Gastroesophageal sphincter (tissue), 4 donors: ENCODE measurements at places on chromosomes 1 and 21. TPM values are rescaled to one million over a fixed set of nuclear protein-coding genes. Genes with fewer than 3 reads are reported as not detected.

GRCh38 chr1:112937070-112937469, 18.9 kb downstream of the SLC16A1 start:
- no peaks in the 10 kb centered on the region for H3K36me3 ChIP-seq
- H3K27ac ChIP-seq: peak overlapping the region; percentile 64
- no peaks in the 10 kb centered on the region for H3K27me3 ChIP-seq

DNA sequence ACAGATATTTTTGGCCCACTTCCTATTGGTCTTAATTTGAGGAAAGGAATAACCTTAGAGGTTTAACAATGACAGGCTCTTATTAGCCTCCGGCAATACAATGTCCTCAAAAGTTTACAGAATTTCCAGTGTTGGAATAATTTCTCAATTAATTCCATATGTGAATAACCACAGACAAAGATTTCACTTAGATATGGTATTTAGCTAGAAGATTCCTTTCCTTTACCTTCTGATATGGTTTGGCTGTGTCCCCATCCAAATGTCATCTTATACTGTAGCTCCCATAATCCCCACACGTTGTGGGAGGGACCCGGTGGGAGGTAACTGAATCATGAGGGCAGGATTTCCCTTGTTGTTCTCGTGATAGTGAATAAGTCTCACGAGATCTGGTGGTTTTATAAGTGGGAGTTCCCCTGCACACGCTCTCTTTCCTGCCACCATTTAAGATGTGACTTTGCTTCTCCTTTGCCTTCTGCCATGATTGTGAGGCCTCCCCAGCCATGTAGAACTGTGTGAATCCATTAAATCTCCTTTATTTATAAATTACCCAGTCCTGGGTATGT, 54.9 kb upstream of the RGS7 start:
- H3K27ac ChIP-seq: no peak overlapping the region
- ATAC-seq: no peak
- H3K36me3 ChIP-seq: no peaks in the 10 kb centered on the region
- no peak overlapping the region for H3K4me3 ChIP-seq
- no peaks in the 10 kb centered on the region for H3K4me1 ChIP-seq
- peaks cover 8% of the 10 kb centered on the region for H3K27me3 ChIP-seq

DNA sequence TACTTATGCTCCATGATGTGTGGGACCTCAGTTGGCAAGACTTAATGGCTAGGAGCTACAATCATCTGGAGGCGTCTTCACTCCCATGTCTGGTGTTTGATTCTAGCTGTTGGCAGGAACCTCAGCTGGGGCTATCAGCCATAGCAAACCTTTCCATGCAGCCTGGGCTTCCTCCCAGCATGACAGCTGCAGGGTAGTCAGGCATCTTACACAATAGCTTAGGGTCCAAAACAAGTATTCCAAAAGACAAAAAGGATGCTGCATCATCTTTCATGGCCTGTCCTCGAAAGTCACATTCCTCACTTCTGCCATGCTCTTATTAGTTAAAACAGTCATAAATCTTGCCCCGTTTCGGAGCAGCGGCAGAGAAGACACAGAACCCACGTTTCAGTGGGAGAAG, 90.9 kb downstream of the LRRC8C start:
- H3K4me3 ChIP-seq: no peak overlapping the region
- H3K36me3 ChIP-seq: no peaks in the 10 kb centered on the region
- ATAC-seq: peak; percentile 67
- H3K4me1 ChIP-seq: peaks cover 11% of the 10 kb centered on the region

DNA sequence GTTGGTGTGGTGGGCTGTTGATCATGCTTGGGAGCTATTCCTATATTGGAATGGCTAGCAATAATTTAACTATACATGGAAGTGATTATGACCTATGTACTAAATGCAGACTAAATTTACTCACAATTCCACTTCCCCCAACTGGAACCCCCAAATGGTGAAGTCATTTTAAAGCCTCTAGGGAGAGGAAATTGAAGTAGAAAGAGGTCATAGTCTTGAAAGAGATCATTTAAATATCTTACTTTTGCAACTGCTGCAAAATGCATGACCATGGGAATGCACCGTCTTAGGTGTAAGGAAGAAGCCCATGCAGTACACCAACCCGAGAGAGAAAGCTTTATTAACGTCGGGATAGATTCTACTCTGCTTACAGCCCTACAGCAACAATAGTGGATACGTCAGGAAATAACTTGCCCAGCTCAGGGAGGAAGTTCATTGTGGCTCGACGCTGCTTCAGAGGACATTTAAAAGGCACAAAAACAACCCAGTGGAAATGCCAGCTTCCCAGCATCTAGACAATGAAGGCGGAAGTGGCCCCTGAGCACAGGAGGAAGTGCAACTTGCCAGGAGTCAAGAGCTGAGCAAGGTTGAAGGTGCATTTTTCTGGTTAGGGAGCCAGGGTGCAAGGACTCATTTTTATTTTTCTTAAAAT, 26.5 kb downstream of the CYYR1 start:
- ATAC-seq: peak; percentile 71
- H3K36me3 ChIP-seq: no peaks in the 10 kb centered on the region
- peaks cover 7% of the 10 kb centered on the region for H3K4me1 ChIP-seq
- H3K4me3 ChIP-seq: no peak overlapping the region

GRCh38 chr1:8662380-8663072, 154.9 kb downstream of the RERE start:
- H3K4me1 ChIP-seq: peaks cover 90% of the 10 kb centered on the region
- H3K27me3 ChIP-seq: no peaks in the 10 kb centered on the region
- no peaks in the 10 kb centered on the region for H3K36me3 ChIP-seq
- no peak for ATAC-seq
- H3K4me3 ChIP-seq: no peak overlapping the region
- H3K27ac ChIP-seq: no peak overlapping the region

DNA sequence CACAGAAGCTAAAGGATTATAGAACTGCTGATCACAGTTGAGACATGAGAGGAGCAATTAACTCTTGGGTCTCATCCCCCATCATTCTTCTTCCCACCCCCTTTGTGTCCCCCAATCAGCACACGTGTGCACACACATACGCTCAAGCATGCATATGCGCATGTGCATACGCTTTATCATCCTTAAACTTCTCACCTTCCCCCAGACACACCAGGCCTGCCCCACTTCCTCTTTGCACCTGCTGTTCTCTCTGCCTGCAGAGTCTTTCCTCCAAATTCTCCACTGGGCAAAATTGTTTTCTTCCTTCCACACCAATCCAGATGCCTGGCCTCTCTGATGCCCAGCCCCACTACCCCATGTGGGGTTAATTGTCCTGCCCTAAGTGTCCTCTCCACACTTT, 13.0 kb upstream of the KCND3 start:
- H3K36me3 ChIP-seq: no peaks in the 10 kb centered on the region
- no peak overlapping the region for H3K4me3 ChIP-seq
- H3K27me3 ChIP-seq: peaks cover 17% of the 10 kb centered on the region

- no peak overlapping the region for H3K27ac ChIP-seq
- ATAC-seq: no peak
- no peaks in the 10 kb centered on the region for H3K4me1 ChIP-seq
- no peaks in the 10 kb centered on the region for H3K27me3 ChIP-seq
These were observed 39.9 kb upstream of the TSPAN2 start for GRCh38 chr1:115129071-115129640.

DNA sequence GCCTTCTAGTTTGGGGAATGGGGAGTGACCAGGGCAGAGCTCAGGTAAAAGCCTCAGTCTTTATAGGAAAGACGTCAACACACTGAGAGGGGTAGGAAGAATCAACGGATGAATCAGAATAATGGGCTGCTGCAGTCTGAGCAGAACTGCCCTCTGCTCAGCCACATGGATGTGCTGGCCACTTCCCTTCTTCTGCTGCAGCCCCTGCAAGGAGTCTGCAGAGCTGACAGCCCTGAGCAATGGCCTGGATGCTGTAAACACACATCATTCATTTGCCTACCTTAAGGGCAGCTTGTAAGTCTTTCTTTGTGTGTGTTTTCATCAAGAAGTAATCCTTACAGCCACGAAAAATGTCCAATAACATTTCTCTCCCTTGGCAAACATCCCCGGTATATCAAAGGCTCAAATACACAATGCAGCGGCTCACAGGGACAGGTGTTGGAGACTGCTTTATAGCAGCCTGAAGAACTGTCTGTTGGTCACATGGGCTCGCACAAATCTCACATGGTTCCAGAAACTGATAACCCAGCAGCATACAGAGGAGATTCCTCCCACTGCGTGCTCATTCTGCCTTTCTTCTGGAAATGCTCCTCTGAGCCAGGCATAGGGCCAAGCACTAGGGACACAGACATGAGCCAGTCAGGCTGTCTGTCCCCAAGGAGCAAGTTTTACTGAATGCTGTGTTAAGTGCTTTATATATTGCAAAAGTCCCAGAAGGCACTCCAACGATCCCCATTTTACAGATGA, 110.1 kb downstream of the HMGB4 start:
- peaks cover 33% of the 10 kb centered on the region for H3K27me3 ChIP-seq
- no peaks in the 10 kb centered on the region for H3K36me3 ChIP-seq
- no peak overlapping the region for H3K4me3 ChIP-seq
- no peak overlapping the region for H3K27ac ChIP-seq
- ATAC-seq: no peak
- no peaks in the 10 kb centered on the region for H3K4me1 ChIP-seq

UBL4B gene
- total RNA-seq: 0.67 TPM
